Stimulated activated CD4-positive, alpha-beta T cell treated with anti-CD3 and anti-CD28 coated beads, Interleukin-2, amount 100 ng/mL, for 24 hours (primary cell): ENCODE measurements at places on chromosomes 5 and 9.

DNA sequence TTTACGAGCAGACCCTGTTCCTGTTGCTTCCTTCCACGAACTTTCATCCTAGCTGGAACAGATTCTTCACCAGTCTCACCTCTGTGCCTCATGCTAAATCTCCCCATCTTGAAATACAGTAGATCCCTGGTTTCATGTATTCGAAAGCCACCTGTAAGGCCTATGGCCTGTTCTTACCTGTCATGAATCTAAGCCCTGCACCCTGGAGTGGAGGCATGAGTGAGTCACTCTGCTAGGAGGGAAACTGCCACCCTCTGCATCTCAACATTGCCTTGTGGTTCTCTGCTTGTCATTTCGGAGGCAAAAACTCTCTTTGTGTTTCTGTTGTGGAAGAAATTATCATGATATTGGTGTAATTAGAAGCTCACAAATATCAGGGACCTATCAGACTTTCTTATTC is 320.0 kb downstream of the ENC1 start:
- DNase-seq: no peak

- DNase-seq: no peak
Observed at GRCh38 chr5:104095527-104095926, 532.9 kb upstream of the NUDT12 start.

DNA sequence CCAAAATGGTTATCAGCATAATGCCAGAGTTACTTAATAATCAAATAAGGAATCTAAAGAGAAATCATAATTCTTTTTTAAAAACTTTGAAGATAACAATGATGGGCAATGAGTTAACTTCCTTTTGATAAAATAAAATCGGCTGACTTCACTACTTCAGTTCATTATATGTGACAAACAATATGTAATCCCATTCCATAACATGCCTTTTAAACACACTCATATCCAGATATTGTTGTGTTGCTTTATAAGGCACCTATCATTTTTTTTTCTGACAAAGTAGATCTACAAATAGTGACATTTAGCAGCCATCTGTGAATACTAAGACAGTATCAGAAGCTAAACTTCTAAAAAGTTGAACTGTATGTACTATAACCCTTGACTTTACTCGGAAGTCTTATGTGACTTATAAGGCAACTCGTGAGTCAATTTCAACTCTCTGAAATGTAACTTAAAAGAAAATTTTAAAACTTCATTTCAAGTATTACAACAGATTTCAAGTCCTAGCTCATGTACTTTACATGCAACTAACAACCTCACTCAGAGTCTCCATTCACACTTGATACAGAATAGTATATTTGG is 7.5 kb downstream of the ADAMTS6 start:
- DNase-seq: no peak

- no peak for DNase-seq
Observed at GRCh38 chr9:35112257-35113020, 3.2 kb downstream of the ATOSB start.
